ENCODE measurements at places on chromosomes 13 and 19.
A peak's percentile ranks its signal among the peaks of the same experiment; 100 is the strongest.

DNA sequence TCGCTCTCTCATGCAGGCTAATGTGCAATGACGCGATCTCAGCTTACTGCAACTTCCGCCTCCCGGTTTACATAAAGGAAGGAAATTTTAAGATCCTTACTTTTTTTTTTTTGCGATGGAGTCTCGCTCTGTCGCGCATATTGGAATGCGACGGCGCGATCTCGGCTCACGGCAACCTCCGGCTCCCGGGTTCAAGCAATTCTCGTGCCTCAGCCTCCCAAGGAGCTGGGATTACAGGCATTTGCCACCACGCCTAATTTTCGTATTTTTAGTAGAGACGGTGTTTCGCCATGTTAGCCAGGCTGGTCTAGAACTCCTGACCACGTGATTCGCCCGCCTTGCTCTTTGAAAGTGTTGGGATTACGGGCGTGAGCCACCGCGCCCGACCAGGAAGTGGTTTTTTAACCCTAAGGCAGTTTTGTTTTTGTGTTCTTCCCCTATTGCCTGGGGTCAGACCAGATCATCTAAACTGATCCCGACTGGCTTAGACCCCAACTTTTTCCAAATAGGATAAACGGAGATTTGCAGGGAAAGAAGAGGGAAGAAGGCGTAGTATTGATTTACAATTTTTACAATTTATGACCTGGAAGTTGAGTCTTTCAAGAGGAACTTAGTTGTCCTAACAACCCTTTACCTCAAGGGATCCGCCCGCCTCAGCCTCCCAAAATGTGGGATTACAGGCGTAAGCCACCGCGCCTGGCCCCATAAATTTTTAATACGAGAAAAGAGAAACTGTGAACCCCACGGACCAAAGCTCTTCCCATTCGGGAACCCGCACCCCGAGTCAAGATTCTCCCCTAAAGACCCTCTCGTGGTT, 142.0 kb downstream of the ZNF737 start:
- DNase-seq = peak; percentile 73

DNA sequence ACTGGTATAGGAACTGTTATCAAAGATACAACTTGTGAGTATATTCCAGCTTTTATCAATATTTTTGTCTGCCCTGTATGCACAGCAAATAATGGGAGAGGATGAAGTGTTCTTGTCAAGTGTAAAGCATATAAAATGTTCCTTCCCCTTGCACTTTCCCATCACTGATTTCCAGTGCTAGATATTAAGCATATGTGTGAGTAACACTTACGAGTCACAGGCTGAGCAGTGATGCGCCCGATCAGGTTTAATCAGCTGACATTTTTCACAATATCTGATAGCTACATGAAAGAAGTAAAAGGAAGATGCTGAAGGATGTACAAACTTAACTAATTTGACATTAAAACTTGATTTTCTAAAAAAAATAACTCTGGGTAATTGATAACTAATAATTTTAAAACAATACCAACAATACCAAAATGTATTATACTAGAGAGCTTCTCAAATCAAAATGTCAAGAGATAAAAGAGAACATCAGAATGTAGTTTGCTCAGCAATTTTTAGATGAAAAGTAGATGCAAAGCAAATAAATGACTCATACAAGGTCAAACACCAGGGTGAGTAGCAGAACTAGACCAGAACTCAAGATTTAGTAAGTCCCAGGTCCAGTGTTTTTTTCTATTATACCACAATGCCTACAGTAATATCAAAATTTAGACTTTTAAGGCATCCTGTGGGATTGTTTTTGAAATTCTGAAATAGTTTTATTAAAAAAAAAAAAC, 56.4 kb downstream of the ZDHHC20 start:
- DNase-seq = no peak

- peak; percentile 44 for DNase-seq
These were observed 572 bp downstream of the UGGT2 start for GRCh38 chr13:96052656-96053002.

- DNase-seq = no peak
These were observed 69.4 kb downstream of the C13orf42 start for GRCh38 chr13:51041710-51042109.

DNA sequence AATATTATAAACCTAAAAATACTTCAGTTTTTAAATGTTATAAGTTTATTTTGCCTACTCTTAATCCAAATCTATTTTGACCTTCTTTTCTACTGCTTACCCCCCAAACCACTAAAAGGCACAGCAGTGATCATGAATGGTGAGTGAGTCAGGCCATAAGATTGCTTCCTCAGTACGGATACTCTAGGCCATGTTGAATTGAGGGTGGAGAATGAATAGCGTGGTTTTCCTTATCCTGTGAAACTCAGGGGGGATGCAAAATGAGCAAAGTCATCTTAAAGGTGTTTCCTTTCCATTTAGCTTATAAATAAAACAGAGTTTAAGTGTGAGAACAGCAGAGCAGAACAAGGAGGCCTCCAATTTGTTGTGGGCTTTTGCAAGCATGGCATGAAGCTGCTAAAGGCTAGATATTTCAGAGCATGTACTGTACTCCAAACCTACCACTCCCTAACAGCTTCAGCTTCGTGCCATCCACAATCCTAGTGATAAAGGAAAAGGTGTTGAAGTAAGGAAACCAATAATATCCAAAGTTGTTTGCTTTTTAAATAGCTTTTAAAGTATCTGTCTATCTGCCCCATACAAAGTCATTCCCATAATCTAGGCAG, 25.0 kb downstream of the SERPINE3 start:
- no peak for DNase-seq

Measured in GM23338 (cell line).